ENCODE measurements at places on chromosomes 6 and 20.

- DNase-seq: no peak
Measured at GRCh38 chr6:88566746-88567534, 396.5 kb downstream of the RNGTT start.

GRCh38 chr6:13360671-13361540, 32.6 kb upstream of the TBC1D7 start:
- no peak for DNase-seq

DNA sequence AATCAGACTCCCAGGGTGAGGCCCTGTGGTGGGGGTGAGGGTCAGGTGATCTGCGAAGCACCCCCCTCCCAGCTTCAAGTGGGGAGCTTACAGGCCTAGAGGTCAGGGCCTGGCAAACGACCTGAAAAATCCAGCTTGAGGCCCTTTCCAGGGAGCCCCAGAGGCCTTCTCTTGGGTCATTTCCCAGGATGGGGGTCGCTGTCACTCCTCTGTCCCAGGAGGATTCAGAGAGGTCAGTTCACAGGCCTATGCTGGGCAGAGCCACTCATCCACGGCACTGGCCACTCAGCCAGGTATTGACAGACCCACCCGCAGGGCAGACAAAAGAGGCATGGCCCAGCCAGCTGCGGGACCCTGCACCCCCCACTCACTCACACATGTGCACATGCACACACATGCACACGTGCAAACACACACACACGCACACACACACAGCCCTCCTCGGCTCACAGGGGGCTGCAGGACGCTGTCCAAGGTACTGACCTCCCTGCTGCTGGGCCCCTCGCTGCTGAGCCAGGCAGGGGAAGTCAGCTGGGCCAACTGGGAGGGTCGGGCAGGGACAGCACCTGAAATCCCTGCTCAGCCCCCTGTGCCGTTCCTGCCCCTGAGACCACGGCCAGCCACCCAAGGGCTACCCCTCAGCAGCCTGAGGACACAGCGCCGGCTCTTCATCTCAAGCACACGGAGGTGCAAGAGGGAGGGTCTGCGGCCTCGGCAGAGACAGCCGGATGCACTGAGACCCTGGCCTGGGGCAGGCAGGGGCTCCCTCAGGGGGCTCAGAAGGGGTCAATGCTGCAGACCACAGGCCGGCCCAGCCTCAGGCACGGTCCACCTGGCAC, 113.8 kb downstream of the TAF4 start:
- no peak for DNase-seq

- DNase-seq: no peak
Measured at GRCh38 chr6:127854009-127854408, 46.8 kb downstream of the THEMIS start.

DNA sequence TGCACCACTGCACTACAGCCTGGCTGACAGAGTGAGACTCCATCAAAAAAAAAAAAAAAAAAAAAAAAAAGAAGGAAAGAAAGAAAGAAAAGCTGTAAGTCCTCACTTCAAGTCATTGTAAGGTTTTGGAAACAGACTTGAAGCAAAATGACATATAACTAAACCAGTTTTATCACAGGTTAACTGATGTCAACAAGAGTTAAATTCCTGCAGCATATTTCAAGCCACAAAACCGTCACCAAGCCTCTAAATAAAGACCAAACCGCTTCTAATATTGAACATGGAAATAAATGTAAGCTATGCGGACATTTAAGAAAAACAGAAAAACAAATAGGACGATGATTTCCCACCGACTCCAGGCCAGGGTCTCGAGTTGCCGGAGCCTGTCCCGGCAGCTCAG, 88.9 kb upstream of the RPS6KA2 start:
- DNase-seq: no peak

GRCh38 chr6:146594495-146594894, 4.3 kb upstream of the ADGB start:
- DNase-seq: no peak

GRCh38 chr20:60352596-60352995, 394.4 kb downstream of the CDH26 start:
- no peak for DNase-seq

GRCh38 chr20:62893700-62894099, 32.1 kb upstream of the TCFL5 start:
- DNase-seq: no peak

- DNase-seq: no peak
Measured at GRCh38 chr6:68677058-68677457, 42.0 kb downstream of the ADGRB3 start.

DNA sequence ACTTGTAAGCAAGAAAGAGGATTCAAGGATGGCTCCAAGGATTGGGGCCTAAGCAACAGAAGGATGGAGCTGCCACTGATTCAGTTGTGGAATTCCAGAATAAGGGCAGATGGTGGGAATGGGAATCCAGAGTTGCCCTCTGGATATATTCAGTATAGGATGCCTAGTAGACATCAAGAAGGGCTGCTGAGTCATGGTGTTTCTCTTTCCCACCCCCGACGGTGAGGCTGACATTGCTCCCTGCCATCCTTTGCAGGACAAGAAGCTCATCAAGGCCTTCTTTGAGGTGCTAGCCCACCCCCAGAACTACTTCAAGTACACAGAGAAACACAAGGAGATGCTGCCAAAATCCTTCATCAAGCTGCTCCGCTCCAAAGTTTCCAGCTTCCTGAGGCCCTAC, 11.2 kb upstream of the ZNF76 start:
- DNase-seq: no peak

DNA sequence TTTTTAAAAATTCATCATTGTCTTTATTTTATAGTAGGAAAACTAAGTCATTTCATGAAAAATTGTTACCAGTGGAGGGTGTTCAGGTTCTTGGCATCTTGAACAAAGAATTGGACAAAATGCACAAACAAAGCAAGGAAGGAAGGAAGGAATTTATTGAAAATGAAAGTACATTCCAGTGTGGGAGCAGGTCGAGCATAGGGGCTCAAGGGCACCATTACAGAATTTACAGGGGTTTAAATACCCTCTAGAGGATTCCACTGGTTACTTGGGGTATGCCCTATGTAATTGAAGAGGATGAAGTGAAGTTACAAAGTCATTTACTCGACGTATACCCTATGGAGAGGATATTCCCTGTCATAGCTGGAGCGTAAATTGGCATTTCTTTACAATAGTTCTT, 37.4 kb upstream of the HDAC2 start:
- no peak for DNase-seq

DNA sequence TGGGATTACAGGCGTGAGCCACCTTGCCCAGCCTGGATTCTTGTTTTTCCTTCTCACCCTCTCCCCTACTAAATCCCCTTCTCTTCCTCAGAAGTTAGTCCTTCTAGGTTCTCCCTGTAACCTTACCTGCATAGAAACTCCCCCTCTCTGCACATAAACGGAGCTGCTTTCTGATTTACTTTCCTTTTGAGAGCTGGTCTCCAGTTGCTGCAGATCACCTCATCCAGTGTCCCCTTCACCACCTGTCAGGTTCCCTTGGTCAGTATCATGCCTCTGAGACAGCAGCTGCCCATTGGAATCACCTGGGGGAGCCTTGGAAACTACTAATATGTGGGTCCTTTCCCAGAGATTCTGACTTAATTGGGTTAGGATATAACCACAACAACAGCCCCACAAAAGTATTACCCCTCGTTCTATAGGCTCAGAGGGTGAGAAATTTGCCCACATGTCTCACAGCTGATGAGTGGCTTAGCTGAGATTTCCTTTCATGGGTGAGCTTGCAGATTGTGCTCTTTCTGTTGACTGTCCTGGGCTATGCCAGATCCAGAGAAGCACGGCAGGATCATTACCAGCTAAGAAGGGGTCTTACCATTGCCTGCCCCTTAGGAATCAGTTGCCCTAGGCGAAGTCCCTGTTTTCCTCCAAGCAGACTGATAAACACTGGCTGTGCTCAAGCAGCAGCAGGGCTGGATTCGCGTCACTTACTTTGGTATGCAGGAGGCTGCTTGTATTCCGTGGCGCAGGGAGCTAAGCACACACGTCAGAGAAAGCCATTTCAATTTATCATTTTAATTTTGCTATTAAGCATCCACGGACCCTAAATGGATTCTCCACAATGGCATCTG, 51.3 kb downstream of the AKAP12 start:
- DNase-seq: no peak

- DNase-seq: no peak
Measured at GRCh38 chr20:32908334-32909292, 49.9 kb downstream of the EFCAB8 start.

GRCh38 chr6:145929037-145929633, 35.0 kb downstream of the SHPRH start:
- no peak for DNase-seq

GRCh38 chr6:90610301-90610750, 23.5 kb upstream of the MAP3K7 start:
- DNase-seq: no peak

DNA sequence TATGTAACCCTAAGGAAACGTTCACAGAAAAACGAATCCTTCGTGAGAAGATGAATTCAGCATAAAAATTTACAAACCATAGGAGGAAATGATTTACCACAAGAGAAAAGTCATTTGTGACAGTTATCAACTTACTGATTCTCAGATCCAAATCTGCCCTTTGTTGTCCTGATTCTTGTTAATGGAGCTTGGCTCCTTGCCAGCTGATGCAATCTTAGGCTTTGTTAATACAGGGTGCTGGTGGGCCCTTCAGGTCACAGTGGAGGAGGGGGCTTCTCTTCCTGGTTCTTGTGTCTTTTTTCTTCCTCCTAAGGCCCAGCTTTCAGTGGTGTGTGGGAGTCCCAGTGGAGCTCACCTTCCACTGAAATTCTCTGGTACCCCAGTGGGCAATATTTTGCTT, 108.4 kb upstream of the MAP3K7 start:
- DNase-seq: no peak

DNA sequence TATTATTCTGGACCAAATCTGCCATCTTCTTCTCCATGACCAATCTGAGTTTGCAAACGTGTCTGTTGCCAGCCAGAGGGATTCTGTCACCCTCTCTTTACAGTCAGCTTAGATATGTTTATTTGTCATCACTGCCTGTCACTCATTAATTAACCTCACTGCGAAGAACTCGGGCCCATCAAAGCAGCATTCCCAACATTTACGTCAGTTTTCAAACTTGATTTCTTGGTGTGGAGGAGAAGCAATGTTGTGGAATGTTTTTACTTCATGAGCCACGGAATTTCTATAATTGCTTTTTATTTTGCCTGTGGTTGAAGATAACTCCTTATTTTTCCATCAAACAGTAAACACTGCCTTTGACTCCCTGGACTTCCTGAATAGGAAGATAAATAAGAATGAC, 91.8 kb upstream of the CNKSR3 start:
- DNase-seq: no peak

GRCh38 chr20:19621072-19621471, 137.0 kb upstream of the RIN2 start:
- no peak for DNase-seq

- no peak for DNase-seq
Measured at GRCh38 chr20:64223526-64224067, 32.0 kb upstream of the PCMTD2 start.

DNA sequence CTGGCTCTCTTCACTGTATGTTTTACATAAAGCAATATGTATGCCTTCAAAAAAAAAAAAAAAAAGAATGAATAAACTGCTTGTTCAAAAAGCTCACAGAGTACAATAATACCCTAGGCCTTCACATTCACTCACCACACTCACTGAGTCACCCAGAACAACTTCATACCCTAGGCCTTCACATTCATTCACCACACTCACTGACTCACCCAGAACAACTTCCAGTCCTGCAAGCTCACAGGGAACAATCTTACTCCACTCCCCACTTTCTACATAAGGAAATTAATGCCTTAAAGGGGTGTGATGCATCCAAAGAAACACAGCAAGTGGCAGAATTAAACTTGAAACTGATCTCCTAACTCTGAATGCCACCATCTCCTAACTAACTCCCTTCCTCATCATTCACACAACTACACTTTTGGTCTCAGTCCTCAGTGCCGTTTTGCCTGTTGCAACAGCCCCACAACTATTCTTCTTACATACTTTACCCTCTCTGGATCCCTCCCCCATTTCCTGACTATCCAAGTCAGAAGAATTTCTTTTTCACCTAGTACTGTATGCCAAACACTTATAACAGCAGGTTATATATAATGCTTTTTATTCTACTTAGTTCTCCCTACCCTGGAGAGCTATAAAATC, 34.2 kb downstream of the NHSL1 start:
- DNase-seq: no peak

DNA sequence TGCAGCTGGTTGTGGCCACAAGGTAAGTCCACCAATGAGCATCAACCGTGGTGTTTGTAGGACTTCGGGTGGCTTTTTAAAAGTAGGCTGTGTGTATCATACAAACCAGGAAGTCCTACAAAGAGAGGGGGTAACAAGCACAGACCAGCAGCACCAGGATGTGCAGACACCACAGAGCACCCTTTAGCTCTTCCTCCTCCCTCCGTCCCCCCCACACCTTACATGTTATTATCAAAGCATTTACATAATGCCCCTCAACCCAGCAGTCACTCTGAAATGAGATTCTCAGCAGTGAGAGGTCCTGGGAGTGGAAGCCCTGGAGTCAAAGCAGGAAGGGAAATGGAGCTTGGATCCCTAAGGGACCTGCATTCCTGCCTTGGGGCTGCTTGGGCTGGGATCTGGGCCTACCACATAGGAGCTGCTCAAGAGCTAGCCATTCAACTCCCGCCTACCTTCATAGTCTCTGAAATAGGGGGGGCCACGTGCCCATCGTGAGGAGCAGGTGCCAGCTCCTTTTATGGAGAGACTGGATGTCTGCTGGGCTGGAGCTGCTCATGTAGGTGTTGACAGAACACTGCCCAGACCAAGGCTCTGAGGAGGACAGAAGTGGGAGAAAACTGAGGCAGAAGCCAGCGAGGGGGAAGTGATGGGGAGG, 90.6 kb downstream of the PSMB1 start:
- no peak for DNase-seq

DNA sequence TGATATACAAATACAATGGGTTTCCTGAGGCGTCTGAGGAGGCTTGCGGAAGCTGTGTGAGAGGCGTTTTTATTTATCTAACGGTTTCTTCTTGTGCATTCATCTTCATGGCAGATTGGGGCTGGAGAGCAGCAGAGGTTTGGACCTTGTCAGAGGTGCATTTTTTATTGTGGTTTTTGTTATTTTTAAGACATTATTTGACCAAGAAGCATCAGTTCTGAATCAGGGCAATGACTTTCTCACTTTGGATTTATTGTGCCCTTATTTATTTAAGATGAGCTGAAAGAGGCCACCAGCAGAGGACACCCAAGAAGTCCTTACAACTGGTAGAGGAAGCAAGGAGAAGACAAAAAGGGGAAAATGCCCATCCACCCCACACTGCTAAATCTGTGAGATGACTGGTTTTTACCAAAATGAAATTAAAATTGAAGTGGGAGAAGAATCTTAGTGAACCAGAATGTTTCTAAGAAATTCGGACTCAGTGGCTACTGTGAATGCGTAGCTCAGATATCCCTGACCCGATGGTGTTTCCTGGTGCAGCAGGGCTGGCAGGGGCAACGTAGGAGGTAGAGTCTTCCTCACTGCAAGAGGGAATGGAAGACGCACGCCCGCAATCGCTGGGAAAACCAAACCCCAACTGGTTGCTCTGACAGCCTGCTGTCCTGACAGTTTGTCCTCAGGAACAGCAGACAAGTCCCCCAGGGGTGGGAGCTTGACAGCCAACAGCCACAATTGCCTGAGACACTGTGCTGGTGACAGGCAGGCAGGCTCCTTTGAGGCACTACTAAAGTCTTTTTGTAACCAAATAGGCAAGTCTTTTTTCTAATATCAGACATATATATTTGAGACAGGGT, 14.2 kb downstream of the PRR18 start:
- DNase-seq: no peak

GRCh38 chr20:51634257-51634656, 91.7 kb upstream of the NFATC2 start:
- no peak for DNase-seq

GRCh38 chr6:72691249-72691648, 69.4 kb downstream of the KCNQ5 start:
- DNase-seq: no peak

GRCh38 chr6:128302942-128303341, 217.5 kb downstream of the PTPRK start:
- DNase-seq: no peak
